A549 treated with RU486 at 1 μM for 4 hours (cell line): ENCODE measurements at places on chromosomes 5 and 9. TPM values are rescaled to one million over a fixed set of nuclear protein-coding genes. Genes with fewer than 3 reads are reported as not detected.

The ZDHHC11 gene
- 10.0 to 18.7 TPM (median 16.9 TPM) in 5 replicates for total RNA-seq

The SNCAIP gene
- total RNA-seq = not detected in 5 replicates

The ADAMTSL1 gene
- not detected in 5 replicates for total RNA-seq

The TNC gene
- total RNA-seq = 0.87 to 1.4 TPM (median 0.99 TPM) in 5 replicates

The FOXD4L6 gene
- 0.11 TPM in 1 of 5 replicates, not detected in the others for total RNA-seq

The FAM221B gene
- not detected in 5 replicates for total RNA-seq

The PCDHA9 gene
- 0.04 TPM in 1 of 5 replicates, not detected in the others for total RNA-seq

The TMEM267 gene
- total RNA-seq = 8.5 to 23.4 TPM (median 20.4 TPM) in 5 replicates

The ADGRD2 gene
- total RNA-seq = not detected in 5 replicates

The BTNL9 gene
- 0.57 to 1.3 TPM (median 0.74 TPM) in 5 replicates for total RNA-seq

The LTC4S gene
- total RNA-seq = 0.30 to 0.63 TPM (median 0.38 TPM) in 3 of 5 replicates, not detected in the others
